A549 treated with Mapracorat at 1 μM for 4 hours (cell line): ENCODE measurements at places on chromosomes 12 and 14. TPM values are rescaled to one million over a fixed set of nuclear protein-coding genes. Genes with fewer than 3 reads are reported as not detected.

ANKRD33 gene
- not detected in 5 replicates for total RNA-seq

TTLL5 gene
- total RNA-seq = 10.9 to 14.4 TPM (median 12.5 TPM) in 5 replicates

SELPLG gene
- 0.81 to 1.2 TPM (median 0.89 TPM) in 5 replicates for total RNA-seq

LRRC43 gene
- total RNA-seq = 0.08 TPM in 1 of 5 replicates, not detected in the others

PIWIL1 gene
- not detected in 5 replicates for total RNA-seq

RGS6 gene
- total RNA-seq = not detected in 5 replicates

IL26 gene
- total RNA-seq = not detected in 5 replicates

DIO3 gene
- total RNA-seq = not detected in 5 replicates

PRH2 gene
- total RNA-seq = 0.30 to 0.39 TPM (median 0.38 TPM) in 3 of 5 replicates, not detected in the others

FOS gene
- 8.7 to 13.1 TPM (median 11.4 TPM) in 5 replicates for total RNA-seq

RPL10L gene
- not detected in 5 replicates for total RNA-seq

GPR135 gene
- 0.70 to 1.3 TPM (median 1.0 TPM) in 5 replicates for total RNA-seq

ATP2B1 gene
- total RNA-seq = 52.9 to 65.5 TPM (median 53.6 TPM) in 5 replicates

LIN7A gene
- total RNA-seq = 0.13 to 0.55 TPM (median 0.39 TPM) in 5 replicates

PRPF39 gene
- total RNA-seq = 15.9 to 22.5 TPM (median 19.2 TPM) in 5 replicates

SLC41A2 gene
- total RNA-seq = 16.1 to 23.4 TPM (median 20.8 TPM) in 5 replicates

SERPINA9 gene
- not detected in 5 replicates for total RNA-seq

VRTN gene
- not detected in 5 replicates for total RNA-seq

KCNK13 gene
- total RNA-seq = 0.13 to 0.17 TPM (median 0.14 TPM) in 5 replicates

OR4E2 gene
- not detected in 5 replicates for total RNA-seq

GAS2L3 gene
- 6.2 to 9.2 TPM (median 9.0 TPM) in 5 replicates for total RNA-seq

FZD10 gene
- not detected in 5 replicates for total RNA-seq

ZNF385A gene
- total RNA-seq = 14.6 to 21.4 TPM (median 21.1 TPM) in 5 replicates

TRIM9 gene
- 8.0 to 13.7 TPM (median 12.5 TPM) in 5 replicates for total RNA-seq

GPR137C gene
- total RNA-seq = 0.06 to 0.19 TPM (median 0.17 TPM) in 5 replicates

HNRNPC gene
- 783 to 949 TPM (median 796 TPM) in 5 replicates for total RNA-seq

PTPRQ gene
- total RNA-seq = 0.01 to 0.02 TPM (median 0.01 TPM) in 3 of 5 replicates, not detected in the others

KLRC4 gene
- total RNA-seq = not detected in 5 replicates
